ENCODE measurements at places on chromosomes 12 and 14.

DNA sequence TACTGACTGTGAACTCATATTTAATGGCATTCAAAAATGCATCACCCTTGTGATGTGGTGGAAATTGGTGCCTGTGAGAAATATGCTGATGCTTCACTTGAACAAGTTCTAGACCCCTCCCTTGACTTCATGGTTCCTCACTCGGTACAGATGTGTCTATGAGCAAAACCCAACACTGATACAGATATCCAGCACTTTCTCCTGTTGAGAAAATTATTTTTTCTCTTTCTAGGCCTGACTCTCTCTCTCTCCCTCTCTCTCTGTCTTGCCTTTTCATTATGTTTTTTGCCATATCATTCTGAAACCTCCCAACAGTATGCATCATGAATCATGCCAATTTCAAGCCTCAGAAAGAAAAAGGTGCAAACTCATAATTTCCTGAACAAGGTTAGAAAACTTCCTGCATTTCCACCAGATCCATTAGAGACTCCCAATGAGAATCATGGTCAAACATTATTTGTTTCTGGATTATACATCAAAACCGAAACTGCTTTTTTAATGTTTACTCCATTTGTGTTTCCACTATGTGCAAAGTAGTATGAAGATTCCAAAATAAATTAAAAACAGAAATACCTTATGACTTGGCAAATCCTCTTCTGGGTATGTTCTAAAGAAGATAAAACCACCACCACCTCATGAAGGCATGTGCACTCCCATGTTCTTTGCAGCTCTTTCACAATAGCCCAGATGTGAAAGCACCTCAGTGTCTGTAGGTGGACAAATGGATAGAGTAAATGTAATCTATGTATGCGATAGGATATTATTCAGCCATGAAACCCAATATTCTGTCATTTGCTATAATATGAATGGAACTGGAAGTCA, 543.6 kb downstream of the TMEM121 start:
- no peak for DNase-seq

GRCh38 chr12:59946635-59947034, 350.8 kb downstream of the SLC16A7 start:
- no peak for DNase-seq

DNA sequence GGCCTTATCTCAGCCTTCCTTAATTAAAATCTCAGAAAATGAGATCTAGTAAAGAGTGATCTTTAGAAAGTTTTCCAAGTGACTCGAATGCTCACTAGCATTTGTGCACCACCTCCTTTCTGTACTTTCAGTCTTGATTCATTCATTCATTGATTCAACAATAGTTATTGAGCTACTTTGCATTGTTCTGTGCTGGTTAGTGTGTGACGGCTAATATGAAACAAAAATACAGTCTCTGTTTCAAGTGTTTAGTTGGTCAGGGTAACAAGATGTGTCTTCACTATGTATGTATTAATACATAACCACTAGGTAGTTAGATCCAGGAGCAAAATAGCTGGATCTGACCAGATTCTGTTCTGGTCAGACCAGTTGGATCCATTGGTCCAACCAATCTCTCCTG, 100.9 kb downstream of the FAR2 start:
- no peak for DNase-seq

GRCh38 chr14:24381363-24382063, 13.5 kb downstream of the NFATC4 start:
- DNase-seq = no peak

- DNase-seq = peak; percentile 80
Observed at GRCh38 chr12:56193025-56193578, 3.8 kb upstream of the SMARCC2 start.

DNA sequence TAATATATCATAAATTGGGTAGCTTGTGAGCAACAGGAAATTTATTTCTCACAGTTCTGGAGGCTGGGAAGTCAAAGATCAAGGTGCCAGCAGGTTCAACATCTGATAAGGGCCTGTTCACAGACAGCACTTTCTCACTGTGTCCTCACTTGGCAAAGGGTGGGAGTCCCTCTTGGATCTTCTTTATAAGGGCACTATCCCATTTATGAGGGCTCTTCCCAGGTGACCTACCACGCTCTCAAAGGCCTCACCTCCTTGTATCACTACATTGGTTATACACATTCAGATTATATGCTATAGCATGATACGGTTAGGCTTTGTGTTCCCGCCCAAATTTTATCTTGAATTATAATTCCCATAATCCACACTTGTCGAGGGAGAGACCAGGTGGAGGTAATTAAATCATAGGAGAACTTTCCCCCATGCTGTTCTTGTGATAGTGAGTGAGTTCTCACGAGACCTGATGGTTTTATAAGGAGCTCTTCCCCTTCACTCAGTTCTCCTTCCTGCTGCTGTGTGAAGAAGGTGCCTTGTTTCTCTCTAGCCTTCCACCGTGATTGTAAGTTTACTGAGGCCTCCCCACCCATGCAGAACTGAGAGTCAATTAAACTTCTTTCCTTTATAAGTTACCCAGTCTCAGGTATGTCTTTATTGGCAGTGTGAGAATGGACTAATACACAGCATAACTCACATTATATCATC, 19.2 kb upstream of the LRIG3 start:
- DNase-seq = no peak

GRCh38 chr12:113485330-113485729, 13.7 kb upstream of the LHX5 start:
- no peak for DNase-seq

DNA sequence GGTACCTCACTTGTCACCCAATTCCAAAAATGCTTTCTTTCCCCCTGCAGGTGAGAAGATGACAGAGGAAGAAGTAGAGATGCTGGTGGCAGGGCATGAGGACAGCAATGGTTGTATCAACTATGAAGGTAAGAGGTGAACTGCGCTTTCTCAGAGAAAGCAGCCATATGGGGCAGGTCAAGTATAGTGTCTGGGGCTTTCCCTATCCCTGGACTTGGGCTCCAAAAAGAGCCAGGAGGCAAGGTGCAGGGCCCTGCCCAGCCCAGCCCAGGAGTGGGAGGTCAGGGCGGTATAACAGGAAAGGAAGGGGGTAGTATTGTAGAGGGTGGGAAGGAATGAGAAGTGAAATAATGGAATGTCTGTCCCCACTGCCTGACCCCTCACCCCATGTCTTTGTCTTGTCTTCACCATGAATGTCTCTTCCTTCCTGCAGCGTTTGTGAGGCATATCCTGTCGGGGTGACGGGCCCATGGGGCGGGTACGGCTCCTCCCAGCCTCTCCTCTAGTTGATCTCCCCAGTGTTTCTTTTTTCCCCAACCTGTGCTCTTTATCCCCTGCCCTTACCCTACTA, 2.1 kb downstream of the MYL6 start:
- DNase-seq = no peak

Data from NCI-H1092 treated with DMSO at 0.1 percent for 48 hours (cell line).